Cortex of kidney (tissue), 1 donor: ENCODE measurements at places on chromosomes 1 and 21.

DNA sequence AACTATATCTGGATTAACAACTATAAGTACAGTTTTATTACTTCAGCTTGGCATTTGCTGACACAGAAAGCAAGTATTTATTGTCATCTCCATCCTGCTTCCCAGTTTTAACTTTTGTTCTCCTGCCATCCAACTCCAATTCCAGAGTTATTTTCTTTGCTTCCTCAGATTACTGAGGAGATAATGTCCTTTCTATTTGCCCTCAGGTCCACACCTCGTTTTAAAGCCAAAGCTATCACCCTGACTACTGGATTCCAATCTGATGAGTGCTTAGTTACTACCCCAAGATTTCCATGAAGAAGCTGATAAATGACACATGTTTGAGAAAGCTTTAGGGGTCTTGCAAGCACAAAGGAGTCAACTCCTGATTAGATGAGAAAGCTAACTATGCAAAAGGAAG lies 25.2 kb downstream of the ACKR1 start:
- DNase-seq, result no peak

- DNase-seq, result no peak
Measured at GRCh38 chr1:20555025-20555757, 2.8 kb downstream of the FAM43B start.

- DNase-seq, result no peak
Measured at GRCh38 chr1:64537942-64538341, 68.0 kb downstream of the CACHD1 start.

GRCh38 chr1:41274752-41275545 lies 32.8 kb upstream of the SCMH1 start:
- no peak for DNase-seq

- no peak for DNase-seq
Measured at GRCh38 chr1:27531959-27532685, 42.2 kb upstream of the WASF2 start.

- no peak for DNase-seq
Measured at GRCh38 chr1:230541306-230541705, 101.0 kb upstream of the COG2 start.
